Cerebellar nuclear complex (tissue), 1 donor: ENCODE measurements at places on chromosomes 13 and 19.

GRCh38 chr19:42424345-42424707 lies 2.9 kb downstream of the LIPE start:
- DNase-seq: no peak

DNA sequence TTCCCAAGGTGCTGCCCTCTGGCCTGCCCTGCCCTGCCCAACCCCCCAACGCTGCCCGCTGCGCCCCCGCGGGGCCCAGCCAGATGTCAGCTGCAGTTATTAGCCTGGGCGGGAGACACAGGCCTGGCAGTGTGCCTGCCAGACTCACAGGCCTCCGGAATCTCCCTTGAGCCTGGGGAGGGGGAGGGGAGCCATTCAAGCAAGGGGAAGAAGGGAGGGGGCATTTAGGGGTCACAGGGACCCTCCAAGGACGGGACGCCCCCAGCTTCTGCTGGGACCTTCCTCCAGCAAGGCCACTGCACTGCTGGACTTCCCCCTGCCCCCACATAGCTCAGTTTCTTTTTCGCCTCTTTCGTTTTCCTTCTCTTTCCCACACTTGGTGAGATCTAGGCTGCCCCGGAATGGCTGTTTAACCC lies 2.6 kb upstream of the JUNB start:
- no peak for DNase-seq

- no peak for DNase-seq
These were observed 17.1 kb upstream of the SHFL start for GRCh38 chr19:10069046-10069445.

DNA sequence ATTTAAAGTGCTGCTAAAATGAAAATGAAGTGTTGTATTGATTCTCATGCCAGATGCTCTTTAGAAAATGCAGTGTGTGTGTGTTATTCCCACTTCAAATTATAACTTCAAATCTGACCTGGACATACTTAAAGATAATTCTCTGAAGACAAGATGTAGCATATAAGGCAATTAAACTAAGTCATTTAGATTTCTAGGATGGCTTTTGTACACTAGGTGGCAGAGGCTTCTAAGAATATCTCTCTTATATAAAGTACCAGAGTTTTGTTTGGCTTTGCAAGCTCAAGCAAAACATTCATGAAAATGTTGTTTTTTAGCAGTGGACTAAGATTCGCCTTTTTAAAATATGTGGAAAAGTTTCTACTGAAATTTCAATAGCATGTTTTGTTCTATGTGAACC lies 407.2 kb downstream of the GPC5 start:
- no peak for DNase-seq

DNA sequence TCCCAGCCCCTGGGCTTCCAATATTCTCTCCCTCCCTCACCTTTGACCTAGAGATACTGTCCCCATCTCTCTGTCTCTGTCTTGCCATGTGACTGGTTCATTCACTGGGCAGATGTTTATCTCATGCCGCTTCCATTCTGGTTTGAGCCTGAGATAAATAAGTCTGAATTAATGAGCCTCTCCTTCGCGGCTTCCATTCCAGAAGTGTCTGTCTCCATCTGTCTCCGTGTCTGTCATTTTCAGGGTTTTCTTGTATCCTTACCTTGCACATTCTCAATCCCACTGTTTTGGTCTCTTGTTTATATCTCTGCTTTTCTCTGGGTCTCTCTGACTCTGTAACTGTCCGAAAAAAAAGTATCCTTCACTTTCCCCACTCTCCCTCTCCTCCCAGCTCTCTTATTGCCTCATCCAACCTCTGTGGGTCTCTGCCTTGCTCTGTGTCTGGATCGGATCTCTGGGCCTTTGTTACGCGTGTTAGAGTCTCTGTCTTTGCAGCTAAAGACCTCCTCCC lies 4.3 kb downstream of the SPHK2 start:
- DNase-seq: no peak

GRCh38 chr13:30732046-30732390 lies 3.3 kb upstream of the ALOX5AP start:
- DNase-seq: no peak

- no peak for DNase-seq
These were observed 415.9 kb downstream of the FGF9 start for GRCh38 chr13:22086597-22087330.
